ENCODE measurements at places on chromosomes 16 and 17. TPM values are rescaled to one million over a fixed set of nuclear protein-coding genes. Genes with fewer than 3 reads are reported as not detected.

TBC1D3G gene
- not detected for total RNA-seq

ZNF764 gene
- total RNA-seq = 6.1 TPM

NPTX1 gene
- 6.1 TPM for total RNA-seq

- no peak for DNase-seq
Observed at GRCh38 chr17:62405451-62405850, 18.2 kb upstream of the METTL2A start.

HBM gene
- 29.3 TPM for total RNA-seq

GRCh38 chr16:28499854-28500253 is 5.4 kb downstream of the APOBR start:
- DNase-seq = no peak

GRCh38 chr16:69204172-69204571 is 17.2 kb downstream of the SNTB2 start:
- DNase-seq = no peak

CACNG3 gene
- total RNA-seq = 3.3 TPM

DNA sequence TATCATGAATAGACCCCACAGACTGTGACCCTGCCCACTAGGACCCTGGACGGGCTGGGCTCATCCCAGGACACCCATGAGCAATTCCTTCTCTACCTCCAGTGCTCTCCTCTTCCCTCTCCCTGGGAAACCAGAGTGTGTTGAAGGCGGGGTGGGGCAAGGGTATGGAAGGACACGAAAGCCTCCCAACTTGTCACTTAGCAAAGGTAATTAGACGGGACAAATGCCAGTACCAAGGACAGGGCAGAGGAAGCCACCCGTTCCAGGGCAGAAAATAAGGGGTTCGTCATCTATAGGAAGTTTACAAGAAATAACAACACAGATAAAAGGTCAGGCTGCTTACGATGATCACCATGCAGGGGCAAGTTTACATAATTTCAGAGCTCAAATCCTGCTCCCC is 4.9 kb upstream of the EPX start:
- no peak for DNase-seq

DNA sequence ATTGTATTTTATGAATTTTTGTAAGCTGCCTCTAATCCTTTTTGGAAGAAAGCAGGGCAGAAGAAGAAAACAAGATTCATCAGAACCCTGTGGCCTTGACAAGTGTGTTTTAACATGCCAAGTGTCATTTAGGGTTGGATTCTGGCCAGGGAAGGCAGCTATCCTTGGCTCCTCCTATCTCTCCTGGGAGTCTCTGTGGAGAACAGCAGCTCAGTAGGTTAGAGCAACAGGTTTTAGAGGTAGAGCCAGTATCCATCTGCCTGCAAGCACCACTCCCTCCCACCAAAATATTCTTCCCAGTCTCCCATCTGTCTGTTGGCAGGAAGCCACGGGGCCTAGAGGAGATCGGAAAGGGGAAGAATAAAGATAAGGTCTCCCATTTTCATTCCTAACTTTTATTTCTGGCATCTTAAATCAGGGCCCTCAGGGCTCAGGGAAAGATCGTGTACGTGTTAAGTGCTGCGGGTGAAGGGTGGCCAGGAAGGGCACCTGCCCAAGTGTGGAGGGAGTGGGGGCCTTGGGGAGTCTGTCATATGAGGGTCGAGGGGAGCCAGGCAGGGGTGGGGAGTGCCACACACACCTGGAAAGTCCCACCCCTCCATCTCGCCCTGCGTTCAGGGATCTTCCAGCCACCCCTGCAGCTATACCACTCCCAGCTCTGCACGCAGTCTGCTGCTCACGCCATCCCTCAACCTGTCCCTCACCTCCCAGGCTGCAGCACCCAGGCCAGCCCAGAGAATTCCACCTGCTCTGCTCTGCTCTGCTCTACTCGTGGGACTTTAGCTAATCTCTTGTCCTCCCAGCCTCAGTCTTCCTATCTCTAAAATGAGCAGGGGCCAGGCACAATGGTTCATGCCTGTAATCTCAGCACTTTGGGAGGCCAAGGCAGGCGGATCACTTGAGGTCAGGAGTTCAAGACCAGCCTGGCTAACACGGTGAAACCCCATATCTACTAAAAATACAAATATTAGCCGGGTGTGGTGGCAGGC is 17.1 kb upstream of the CPSF4L start:
- no peak for DNase-seq

Data from frontal cortex (tissue), 4 donors.